ENCODE measurements at places on chromosomes 2 and 18. TPM values are rescaled to one million over a fixed set of nuclear protein-coding genes. Genes with fewer than 3 reads are reported as not detected.
A peak's percentile ranks its signal among the peaks of the same experiment; 100 is the strongest.

Gene ZFP36L2
- 11.6 TPM for total RNA-seq

DNA sequence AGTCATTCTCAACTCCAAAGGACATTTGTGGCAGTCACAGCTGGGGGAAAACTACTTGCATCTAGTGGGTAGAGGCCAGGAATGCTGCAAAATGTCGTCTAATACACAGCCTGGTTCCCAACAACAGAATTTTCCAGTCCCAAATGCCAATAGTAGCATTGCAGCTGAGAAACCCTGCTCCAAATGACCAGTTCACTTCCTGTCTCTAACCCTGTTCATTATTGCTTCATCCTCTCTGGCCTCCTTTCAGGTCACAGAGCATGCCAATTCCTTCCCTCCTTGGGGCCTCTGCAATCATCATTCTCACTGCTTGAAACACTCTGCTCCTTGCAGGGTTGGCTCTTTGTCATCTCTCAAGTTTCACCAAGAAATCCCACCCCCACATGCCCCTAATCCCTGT is 139.1 kb downstream of the IRS1 start:
- no peak overlapping the region for H3K4me3 ChIP-seq
- H3K27ac ChIP-seq = peak overlapping the region; percentile 13
- H3K36me3 ChIP-seq = no peaks in the 10 kb centered on the region
- DNase-seq = peak; percentile 82

DNA sequence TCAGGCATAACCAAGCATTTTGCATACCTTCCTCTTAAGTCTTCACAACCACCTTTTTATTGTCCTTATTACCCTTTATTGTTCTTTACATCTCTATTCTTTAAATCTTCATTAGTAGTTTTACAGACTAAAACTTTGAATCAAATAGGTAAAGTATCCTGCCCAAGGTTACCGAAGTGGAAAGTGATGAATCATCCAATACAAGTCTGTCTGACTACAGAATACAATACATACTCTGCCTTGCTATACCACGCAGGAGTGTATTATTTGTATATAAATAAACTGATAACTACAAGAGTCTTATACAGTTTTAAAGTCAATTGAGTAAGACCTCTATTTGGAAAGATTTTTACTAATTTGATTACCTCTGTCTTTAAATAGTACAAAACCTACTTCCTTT is 196.0 kb downstream of the ZEB2 start:
- DNase-seq = no peak
- H3K4me1 ChIP-seq = peaks cover 5% of the 10 kb centered on the region
- no peak overlapping the region for H3K4me3 ChIP-seq
- H3K27ac ChIP-seq = no peak overlapping the region

GRCh38 chr18:75071484-75071785 is 137.5 kb downstream of the PTGR3 start:
- H3K27me3 ChIP-seq = no peaks in the 10 kb centered on the region
- no peaks in the 10 kb centered on the region for H3K36me3 ChIP-seq
- no peak overlapping the region for H3K27ac ChIP-seq
- H3K4me1 ChIP-seq = no peaks in the 10 kb centered on the region

- DNase-seq = no peak
- H3K27me3 ChIP-seq = no peaks in the 10 kb centered on the region
- no peak overlapping the region for H3K4me3 ChIP-seq
- H3K27ac ChIP-seq = no peak overlapping the region
- no peaks in the 10 kb centered on the region for H3K36me3 ChIP-seq
These were observed 29.5 kb downstream of the MARCO start for GRCh38 chr2:118971245-118972122.

DNA sequence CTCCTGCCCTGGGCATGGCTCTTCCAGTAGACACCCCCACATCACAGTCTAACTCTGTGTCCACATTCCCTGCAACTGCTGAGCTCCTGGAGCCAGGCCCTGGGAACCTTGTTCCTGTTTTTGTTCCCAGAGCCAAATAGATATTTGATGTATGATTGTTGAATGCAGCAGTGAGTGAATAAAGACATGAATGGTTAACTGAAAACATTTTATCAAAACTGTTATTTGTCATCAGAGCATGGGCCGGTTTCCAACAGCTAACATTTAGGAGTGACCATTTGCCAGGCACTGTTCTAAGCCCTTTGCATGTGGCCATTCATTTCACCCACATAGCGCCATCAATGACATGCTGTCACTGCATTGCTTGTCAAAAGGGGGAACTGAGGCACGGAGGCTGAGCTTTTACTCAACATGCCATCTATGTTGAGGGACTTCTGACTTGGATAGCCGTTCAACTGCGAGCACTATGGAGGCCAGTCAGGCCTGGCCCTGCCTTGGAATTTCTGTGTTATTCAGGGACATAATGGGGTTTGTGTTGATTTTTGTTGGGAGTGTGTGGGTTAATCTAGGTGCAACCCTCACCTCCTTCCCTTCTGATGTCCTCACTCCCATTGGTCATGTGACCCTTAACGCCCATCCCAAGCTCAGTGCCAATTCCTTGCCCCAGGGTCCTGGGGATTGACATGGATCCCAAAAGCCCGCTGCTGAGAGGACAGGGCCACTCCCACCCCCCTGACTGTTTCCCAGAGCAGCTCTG is 12.6 kb downstream of the IL1R1 start:
- peak overlapping the region; percentile 23 for H3K27ac ChIP-seq
- no peaks in the 10 kb centered on the region for H3K27me3 ChIP-seq
- no peak overlapping the region for H3K4me3 ChIP-seq
- peaks cover 4% of the 10 kb centered on the region for H3K4me1 ChIP-seq
- peaks cover 15% of the 10 kb centered on the region for H3K36me3 ChIP-seq

Gene RIT2
- not detected for total RNA-seq

Gene RAX
- not detected for total RNA-seq

All from fibroblast of lung (primary cell).